ENCODE measurements at places on chromosomes 11 and 22.

- no peak for DNase-seq
Observed at GRCh38 chr11:121483805-121484480, 31.2 kb upstream of the SORL1-AS1 start.

DNA sequence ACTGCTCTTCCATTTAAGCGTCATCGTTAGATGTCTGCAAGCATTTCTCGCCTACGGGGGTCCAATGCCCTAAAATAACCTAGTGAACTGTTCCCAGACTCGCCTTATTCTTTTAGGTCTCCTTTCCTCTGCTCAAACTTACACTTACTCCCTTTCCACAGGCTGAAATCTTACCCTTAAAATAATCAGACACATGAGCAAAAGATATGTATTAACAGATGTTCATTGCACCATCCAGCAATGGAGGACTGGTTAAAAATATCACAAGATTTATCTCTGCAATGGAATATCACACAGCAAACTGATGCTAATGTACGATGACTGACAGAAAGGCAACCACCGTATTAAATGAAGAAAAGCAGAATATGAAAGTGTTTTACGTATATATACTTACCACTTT lies 1.6 kb upstream of the CSTF3 start:
- DNase-seq: no peak

- DNase-seq: no peak
Observed at GRCh38 chr11:122714004-122714403, 58.5 kb downstream of the UBASH3B start.

DNA sequence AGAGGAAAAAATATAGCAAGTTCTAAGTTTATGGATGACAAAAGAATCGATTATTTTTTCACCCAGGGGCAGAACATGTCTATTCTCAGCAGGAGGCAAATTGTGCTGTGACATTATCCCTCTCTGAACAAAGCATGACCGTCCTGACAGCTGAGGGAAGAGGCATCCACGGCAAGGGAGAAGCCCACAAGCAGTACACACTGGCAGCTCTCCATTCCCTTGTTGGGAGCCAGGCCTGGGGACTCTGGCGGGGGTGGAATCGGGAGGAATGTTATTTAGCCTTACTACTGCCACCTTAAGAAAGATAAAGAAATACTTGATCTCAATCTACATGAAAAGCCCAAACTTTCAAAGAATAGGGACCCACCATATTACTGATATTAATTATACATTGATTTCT lies 3.4 kb downstream of the KIRREL3 start:
- DNase-seq: no peak

GRCh38 chr11:114208377-114208776 lies 87.8 kb upstream of the NNMT start:
- no peak for DNase-seq

GRCh38 chr11:129434641-129435498 lies 59.2 kb downstream of the BARX2 start:
- no peak for DNase-seq

- DNase-seq: no peak
Observed at GRCh38 chr11:120747850-120748814, 236.6 kb downstream of the GRIK4 start.

Measured in dorsolateral prefrontal cortex (tissue), 122 donors.